Suprapubic skin (tissue), 4 donors: ENCODE measurements at places on chromosomes 3 and 15.

GRCh38 chr3:151346292-151346691 lies 16.9 kb upstream of the P2RY13 start:
- DNase-seq: no peak

GRCh38 chr3:176992978-176993377 lies 204.3 kb downstream of the TBL1XR1 start:
- DNase-seq: no peak

GRCh38 chr3:9416139-9416780 lies 18.8 kb downstream of the SETD5 start:
- no peak for DNase-seq

DNA sequence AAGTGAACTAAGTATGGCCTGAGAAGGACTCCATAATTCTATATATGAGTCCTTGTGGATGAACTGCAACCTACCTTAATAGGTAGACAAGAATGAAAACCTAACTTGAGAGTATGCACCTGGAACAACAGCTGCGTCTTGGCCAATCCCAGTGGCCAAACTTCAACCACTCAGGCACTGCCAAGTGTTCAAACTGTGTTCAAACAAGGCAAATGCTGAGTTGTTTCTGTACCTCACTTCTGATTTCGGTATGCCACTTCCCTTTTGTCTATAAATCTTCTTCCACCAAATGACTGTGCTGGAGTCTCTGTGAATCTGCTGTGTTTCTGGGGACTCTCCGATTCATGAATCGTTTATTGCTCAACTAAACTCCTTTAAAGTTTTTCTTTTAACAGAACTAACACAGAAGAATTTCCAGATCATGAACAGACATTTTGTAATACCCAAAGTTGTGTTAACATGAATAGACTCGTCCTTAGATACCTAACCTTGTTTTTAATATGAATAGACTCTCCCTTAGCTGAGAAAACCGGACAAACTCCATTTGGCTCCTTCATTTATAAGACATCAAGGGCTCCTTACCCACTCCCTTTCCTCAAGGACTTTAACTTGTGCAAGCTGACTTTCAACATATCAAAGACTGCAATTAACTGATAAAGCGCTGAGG lies 4.1 kb downstream of the ZNF717 start:
- no peak for DNase-seq

DNA sequence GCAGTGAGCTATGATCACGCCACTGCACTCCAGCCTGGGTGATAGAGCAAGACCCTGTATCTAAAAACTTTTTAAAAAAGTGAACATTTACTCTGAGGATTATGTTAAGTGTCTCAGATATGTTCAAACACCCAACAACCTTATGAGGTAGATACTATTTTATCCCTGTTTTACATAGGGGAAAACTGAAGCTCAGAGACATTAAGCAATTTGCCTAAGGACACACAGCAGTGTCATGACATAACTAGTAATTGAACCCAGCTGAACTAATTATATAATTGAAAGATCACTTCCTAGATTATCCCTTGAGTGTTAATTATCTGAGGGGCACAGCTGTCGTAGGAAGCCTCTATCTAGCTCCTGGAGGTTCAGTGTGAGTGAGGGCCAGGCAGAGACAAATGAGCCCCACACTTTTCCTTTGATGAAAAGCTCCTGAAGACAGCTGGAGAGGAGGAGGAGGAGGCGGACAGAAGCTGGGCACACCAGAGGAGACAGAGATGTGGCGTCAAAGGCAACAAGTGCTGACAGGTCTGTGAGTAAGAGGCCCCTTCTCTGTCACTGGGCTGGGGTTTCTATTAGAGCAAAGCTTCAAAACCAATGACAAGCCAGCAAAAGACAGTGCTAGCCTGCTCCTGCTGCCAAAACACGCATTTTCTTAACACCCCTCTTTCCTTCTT lies 20.5 kb downstream of the TRH start:
- no peak for DNase-seq

GRCh38 chr3:99957151-99957796 lies 139.6 kb downstream of the CMSS1 start:
- DNase-seq: no peak

DNA sequence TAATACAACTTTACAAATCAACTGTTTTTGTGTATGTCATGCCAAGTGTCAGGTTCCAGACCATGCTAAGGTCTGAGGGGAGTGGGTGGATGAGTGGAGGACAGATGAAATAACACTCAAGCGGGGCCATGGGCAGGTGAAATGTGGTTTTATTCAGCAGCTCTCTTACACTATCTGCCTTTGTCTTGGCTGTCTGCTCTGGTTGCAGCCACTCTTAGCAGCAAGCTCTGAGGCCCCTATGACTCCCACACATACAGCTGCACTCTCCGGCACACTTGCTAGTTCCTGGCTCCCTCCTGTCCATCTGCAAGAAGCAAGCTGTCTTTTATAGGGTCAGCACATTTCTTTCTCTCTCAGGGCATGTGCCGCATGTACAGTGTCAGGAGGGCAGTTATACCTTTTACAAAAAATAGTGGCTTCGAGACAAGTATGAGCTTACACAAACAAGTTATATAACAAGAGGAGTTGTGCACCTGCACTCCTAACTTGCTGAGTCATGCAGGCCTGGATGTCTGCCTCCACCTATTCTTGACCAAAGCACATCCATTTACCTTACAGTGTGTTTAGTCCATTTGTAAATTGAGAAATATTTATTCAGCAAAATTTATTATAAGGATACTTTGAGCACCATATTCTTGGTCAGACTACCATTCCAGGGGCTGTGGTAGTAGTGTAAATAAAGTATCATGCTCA lies 683.7 kb upstream of the CBLB start:
- no peak for DNase-seq
